ENCODE measurements at places on chromosomes 7 and 10. TPM values are rescaled to one million over a fixed set of nuclear protein-coding genes. Genes with fewer than 3 reads are reported as not detected.

Gene CPN1
- total RNA-seq: not detected

Gene ORC5
- 17.3 TPM for total RNA-seq

Gene ATG9B
- total RNA-seq: under 0.01 TPM

Gene HIPK2
- total RNA-seq: 73.8 TPM

Gene HGF
- 0.16 TPM for total RNA-seq

Gene ATP6V1F
- total RNA-seq: 256 TPM

Gene MOSPD3
- 21.5 TPM for total RNA-seq

Gene FAM200A
- 2.6 TPM for total RNA-seq

Gene LAMB4
- total RNA-seq: not detected

Gene TCERG1L
- total RNA-seq: not detected

Gene RARRES2
- 34.4 TPM for total RNA-seq

Gene PNLIPRP2
- total RNA-seq: not detected

Gene INA
- total RNA-seq: 2.9 TPM

Gene ADRB1
- total RNA-seq: not detected

Gene ABLIM1
- total RNA-seq: 33.1 TPM

Gene TECPR1
- total RNA-seq: 15.3 TPM

Gene TRUB1
- total RNA-seq: 27.2 TPM

Gene PHYHIPL
- total RNA-seq: not detected

Gene NPC1L1
- 0.33 TPM for total RNA-seq

Gene FAM237B
- not detected for total RNA-seq
